Left ventricle myocardium inferior (tissue), 1 donor: ENCODE measurements at places on chromosomes 3 and 15. TPM values are rescaled to one million over a fixed set of nuclear protein-coding genes. Genes with fewer than 3 reads are reported as not detected.

DNA sequence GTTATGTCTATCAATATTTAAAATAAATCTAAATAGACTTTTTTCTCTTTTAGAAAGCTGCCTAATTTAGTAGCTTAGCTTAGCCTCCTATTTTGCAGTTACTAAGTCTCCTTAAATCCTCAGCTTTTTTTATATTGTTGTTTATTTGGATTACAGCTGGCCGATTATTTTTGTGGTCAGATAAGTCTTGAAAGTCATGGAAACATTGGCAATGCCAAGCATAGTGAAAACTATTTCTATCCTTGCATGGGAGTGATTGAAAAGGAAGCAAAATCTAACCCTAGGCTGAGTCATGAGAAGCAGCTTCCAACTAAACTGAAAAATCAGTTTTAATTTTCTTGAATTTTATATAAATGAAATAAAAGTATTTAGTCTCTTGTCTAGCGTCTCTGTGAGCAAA is 1063.0 kb upstream of the GBE1 start:
- no peak for DNase-seq

DNA sequence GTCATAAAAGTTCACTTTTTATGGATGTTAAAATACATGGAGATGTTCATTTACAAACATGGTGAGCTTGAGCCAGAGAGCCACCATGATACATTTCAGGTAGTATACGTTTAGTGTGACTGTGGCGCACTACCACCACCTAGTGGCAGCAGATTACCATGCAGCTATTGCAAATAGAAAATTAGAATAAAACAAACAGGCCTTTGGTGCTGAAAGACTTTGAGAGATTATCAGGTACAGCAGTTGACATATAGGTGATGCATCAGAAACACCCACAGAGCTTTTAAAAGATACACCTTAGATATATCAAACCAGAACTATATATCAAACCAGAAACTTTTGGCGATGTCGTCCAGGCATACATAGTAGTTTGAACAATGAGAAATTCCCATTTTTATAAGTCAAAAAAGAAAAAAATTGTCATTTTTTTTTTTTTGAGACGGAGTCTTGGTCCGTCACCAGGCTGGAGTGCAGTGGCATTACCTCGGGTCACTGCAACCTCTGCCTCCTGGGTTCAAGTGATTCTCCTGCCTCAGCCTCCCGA is 42.0 kb upstream of the ICE2 start:
- peak; percentile 50 for DNase-seq

DNA sequence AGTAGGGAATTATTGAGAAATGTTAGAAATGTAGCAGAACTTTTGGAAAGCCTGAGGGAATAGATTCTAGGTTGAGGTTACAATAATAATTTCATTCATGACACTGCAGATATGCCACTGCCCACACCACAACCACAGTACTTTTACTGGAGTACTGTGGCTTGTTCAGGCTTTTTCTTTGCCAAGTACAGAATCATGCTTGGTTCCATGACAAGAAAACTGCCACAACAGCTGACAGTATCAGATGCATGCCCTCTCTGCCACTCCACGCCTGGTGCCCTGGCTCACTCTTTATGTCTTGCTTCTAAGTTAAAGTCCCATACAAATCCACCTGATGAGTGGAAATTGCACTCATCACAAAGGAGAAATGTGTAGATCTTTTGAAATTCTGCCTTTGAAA is 398.6 kb downstream of the ZIC1 start:
- no peak for DNase-seq

DNA sequence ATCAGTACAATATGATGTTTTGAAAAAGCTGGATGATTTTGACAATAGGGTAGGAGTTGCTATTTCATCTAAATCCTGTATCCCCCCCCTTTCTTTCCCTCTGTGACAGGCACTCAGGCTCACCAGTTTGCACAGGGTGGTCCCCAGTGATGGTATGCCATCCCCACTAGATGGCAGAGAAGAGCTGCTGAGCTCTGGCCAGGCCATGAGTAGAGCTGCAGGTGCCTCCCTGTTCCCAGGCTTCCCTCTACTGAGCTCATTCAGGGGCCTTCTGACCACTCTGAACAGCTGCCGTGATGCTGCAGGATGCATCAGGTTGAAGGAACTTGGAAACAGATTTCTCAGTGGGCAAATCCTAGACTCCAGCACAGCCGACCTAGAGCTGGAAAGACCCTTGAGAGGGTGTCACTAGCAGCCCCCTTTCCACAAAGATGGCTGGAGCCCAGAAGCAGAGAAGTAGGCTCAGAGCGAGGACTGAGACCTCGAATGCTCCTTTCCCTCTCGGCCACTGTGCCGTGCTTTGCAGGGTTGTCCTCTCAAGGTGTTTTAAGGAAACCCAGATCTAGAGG is 45.1 kb downstream of the EFCAB12 start:
- peak; percentile 33 for DNase-seq

DNA sequence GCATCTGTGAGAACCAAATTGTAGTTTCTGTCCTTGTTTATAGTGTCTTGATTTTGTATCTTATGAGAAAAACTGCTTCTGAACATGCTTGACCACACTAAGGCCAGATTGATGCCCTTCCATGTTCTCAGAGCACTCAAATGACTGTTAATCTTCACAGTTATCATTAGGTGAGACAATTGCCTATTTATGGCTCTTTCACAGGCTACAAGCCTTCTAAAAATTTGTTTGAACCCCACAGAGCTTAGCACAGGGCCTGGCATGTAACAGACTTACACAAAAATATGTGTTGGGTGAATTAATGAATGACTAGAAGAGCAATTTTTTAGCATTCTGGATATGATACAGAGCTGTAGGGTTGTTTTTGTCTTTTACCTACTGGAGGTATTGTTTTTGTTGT is 43.1 kb downstream of the BTLA start:
- no peak for DNase-seq

ARRDC4 gene
- total RNA-seq = 11.8 TPM

VEPH1 gene
- 0.16 TPM for total RNA-seq

SLCO3A1 gene
- 56.8 TPM for total RNA-seq
